ENCODE measurements at places on chromosomes 6 and 20. TPM values are rescaled to one million over a fixed set of nuclear protein-coding genes. Genes with fewer than 3 reads are reported as not detected.

The SCUBE3 gene
- total RNA-seq: 0.29 TPM

The CYP39A1 gene
- 7.9 TPM for total RNA-seq

The MATN4 gene
- not detected for total RNA-seq

The MAS1 gene
- total RNA-seq: not detected

The KIF13A gene
- 44.6 TPM for total RNA-seq

The SS18L1 gene
- total RNA-seq: 23.9 TPM

The PREX1 gene
- total RNA-seq: 24.1 TPM

The HAO1 gene
- not detected for total RNA-seq

The CRISP3 gene
- total RNA-seq: 0.55 TPM

The SAMD5 gene
- 11.6 TPM for total RNA-seq

The SAMD3 gene
- total RNA-seq: not detected

The RCAN2 gene
- 7.2 TPM for total RNA-seq

The TRAPPC3L gene
- not detected for total RNA-seq

The SLC13A3 gene
- total RNA-seq: not detected

The OR2H1 gene
- total RNA-seq: not detected

The SLC22A2 gene
- not detected for total RNA-seq

The CAGE1 gene
- total RNA-seq: not detected

The TFEB gene
- total RNA-seq: 130 TPM

The OPN5 gene
- total RNA-seq: not detected

The PLAGL2 gene
- total RNA-seq: 5.8 TPM

The HLA-DPA1 gene
- total RNA-seq: 28.0 TPM

The RHAG gene
- not detected for total RNA-seq

The MAK gene
- total RNA-seq: not detected

The SIGLEC1 gene
- 4.5 TPM for total RNA-seq

The ADGRF1 gene
- 2.3 TPM for total RNA-seq

The AGER gene
- total RNA-seq: 2.8 TPM

The DZANK1 gene
- 4.3 TPM for total RNA-seq

The PSORS1C1 gene
- total RNA-seq: 2.7 TPM

The OPRM1 gene
- total RNA-seq: not detected

The PDE10A gene
- 23.7 TPM for total RNA-seq

The RIPOR2 gene
- total RNA-seq: 12.3 TPM

The PTK6 gene
- 10.3 TPM for total RNA-seq

The MUC21 gene
- 0.18 TPM for total RNA-seq

The FRK gene
- 23.3 TPM for total RNA-seq

The MAP1LC3A gene
- 19.8 TPM for total RNA-seq

The BPIFB1 gene
- not detected for total RNA-seq

The RAD21L1 gene
- total RNA-seq: not detected
